ENCODE measurements at places on chromosomes 7 and 10. TPM values are rescaled to one million over a fixed set of nuclear protein-coding genes. Genes with fewer than 3 reads are reported as not detected.

The MYH16 gene
- polyA plus RNA-seq = not detected

GRCh38 chr7:94325122-94325475 is 69.6 kb upstream of the COL1A2 start:
- no peak for DNase-seq

GRCh38 chr10:7410301-7410861 is 453 bp downstream of the SFMBT2 start:
- peak; percentile 22 for DNase-seq

DNA sequence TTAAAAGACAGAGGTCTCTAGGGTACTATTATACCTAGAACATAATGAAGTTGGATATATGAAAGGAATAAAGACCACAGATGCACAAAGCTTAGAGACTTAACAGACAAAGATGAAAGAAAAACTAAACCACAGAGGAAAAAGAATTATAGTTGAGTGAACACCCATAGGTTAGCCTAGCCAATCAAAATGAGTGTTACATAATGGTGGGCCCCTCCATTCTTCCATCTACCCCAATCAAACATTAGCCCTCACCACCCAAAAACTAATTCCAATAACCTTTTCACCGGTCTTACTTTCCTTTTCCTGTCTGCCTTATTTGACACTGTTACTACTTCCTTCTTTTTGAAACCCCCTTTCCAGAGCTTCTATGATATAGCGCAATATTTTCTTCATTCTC is 130.1 kb downstream of the ELMO1 start:
- DNase-seq = no peak

The ACBD7 gene
- 0.42 TPM for polyA plus RNA-seq

DNA sequence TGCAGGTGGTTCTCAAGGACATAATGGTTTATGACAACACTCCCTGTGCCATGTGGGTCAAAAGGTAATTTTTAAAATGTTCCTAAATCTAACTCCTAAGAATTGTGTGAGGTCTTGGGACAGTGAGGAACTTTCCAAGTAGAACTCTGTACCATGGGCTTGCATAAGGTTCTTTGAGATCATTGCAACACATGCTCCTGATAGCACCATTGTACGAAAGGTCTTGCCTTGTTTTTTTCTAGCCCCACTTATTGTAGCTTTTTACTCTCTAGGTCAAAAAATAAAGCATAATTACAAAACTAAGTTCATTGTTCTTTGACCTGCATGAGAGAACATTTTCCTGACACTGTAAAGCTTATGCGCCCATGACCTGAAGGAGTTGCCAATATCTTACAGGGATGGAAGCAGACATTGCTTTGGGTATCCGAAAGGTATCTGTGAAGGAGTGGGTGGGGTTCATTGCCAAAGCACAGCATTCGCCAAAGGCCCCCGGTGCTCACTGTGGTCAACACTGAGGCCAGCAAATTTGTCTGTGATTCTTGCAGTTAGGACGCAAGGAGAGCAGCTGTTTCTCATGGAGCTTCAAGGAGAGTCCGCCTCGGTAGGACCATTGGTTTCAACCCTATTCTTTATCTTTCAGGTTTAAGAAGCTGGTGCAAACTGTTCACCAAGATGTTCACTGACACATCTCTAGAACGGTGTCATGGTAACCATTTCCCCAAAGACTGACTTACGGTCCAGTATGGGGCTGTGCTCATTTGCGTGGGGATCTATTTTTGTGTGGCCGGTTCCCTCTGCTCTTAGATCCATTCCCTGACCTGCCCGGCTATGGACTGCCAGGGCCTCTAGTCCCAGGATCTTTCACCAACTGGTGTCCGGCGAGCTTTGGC is 7.6 kb upstream of the PRKAG2 start:
- no peak for DNase-seq

DNA sequence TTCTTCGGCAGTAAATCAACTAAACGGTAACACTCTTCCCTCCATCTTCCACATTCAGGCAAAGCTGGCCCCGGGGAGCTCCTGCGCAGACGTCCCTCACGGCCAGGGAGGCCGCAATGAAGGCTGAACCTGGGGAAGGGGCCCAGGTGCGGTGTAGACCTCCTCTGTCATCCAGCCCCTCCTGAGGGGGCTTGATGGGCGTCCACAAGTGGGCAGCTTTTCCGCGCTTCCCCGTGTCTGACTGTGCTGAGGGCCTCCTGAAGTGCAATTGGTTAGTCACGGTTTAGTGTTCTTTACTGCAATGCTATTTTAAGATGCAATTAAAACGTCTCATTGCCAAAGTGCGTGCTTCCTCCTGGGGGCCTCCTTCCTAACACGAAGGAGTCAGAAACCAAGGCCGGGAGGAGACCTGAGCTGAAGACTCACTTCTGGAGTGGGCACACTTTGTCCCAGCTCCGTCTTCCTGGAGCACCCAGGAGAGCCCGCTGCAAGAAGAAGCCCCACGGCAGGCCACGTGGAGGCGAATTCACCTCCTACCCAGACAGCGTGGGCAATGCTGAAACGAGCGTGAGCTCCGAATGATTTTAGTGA is 173.3 kb downstream of the ELFN1 start:
- peak; percentile 6 for DNase-seq

Data from fibroblast of lung (primary cell).